Activated CD8-positive, alpha-beta T cell treated with anti-CD3 and anti-CD28 coated beads, Interleukin-2, amount 10 ng/mL, durations not matched to agents 7 days and 5 days (primary cell): ENCODE measurements at places on chromosomes 16 and 17.

GRCh38 chr17:40034426-40035161 is 19.4 kb downstream of the CSF3 start:
- no peak for DNase-seq

DNA sequence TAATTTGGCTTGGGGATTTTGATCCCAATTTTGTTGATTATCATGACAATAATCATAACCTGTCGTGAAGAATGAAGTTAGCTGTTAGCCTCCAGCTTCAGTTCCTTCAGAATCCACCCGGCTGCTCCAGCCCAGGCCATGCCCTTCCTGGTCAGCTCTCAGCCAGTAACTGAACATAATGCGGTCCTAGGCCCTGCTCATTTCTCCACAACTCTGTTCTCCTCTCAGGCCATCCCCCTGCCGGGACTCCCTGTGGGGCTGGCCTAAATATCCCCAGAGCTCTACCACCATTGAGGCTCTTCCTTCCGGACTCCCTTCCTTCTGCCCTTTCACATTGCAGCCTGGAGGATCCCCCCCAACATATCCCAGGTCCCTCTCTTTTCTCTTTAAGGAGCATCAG is 833.4 kb upstream of the GOT2 start:
- DNase-seq: no peak

DNA sequence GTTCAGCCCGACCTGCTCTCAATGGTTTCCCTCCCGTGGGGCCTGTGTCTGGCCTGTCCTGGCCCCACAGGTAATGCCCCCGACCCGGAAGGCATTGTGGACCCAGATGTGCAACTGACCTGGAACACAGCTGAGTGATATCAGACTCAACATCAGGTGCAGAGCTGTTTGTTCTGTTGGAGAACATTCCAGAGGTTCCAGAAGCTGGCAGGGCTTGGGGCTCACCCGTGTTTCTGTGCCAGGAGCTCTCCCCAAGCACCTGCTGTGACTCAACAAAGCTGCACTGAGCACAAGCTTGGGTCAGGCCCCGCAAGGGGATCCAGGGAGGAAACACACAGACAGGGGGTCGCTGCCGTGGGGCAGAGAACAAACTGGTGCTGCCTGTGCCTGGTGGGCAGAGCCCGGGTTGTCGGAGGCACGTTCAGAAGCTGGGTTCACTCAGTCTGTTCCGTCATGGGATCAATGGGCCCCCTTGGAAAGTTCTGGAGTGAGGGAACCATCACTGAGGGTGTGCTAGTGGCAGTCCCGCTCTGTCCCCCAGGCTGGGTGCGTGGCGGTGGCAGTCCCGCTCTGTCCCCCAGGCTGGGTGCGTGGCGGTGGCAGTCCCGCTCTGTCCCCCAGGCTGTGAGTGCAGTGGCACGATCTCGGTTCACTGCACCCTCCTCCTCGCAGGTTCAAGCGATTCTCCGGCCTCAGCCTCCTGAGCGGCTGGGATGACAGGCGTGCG is 22.1 kb downstream of the HS3ST6 start:
- DNase-seq: no peak

DNA sequence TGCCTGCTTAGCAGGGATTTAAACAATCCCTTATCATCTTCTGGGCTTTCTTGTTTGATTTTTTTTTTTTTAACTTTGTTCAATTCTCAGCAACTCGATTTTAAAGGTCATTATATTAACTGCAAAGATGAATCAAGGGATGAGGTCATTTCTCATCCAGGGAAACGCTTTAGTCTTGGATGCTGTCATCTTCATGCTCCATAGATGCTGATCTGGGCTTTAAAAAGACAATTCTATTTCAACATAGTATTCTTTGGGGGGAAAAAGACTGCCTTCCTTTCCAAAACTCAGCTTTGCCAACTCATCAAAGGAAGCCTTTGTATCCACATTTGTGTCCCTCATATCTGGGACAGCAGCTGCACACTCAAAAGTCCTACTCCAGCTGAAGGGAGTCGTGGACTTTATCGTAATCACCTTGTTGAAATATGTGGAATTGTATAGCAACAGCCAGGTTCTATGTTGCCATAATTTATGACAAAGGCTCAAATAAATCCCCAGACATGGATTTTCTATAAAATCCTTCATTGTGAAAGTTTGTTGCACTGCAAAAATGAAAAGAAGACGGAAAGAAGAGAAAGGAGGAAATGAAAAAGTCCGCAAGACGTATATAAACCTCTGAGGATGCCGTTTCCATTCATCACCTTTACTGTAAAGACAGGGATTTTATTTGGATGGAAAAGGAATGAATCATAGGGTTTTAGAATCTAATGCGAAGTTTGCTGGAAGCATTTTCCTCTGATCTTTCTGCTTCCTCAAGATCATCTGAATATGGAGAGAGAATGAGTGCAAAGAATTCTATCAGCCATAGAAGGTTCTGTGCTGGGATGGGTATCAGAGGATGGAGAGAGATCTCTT is 48.6 kb upstream of the XYLT1 start:
- DNase-seq: no peak

GRCh38 chr16:49734331-49734730 is 121.6 kb downstream of the ZNF423 start:
- DNase-seq: no peak

DNA sequence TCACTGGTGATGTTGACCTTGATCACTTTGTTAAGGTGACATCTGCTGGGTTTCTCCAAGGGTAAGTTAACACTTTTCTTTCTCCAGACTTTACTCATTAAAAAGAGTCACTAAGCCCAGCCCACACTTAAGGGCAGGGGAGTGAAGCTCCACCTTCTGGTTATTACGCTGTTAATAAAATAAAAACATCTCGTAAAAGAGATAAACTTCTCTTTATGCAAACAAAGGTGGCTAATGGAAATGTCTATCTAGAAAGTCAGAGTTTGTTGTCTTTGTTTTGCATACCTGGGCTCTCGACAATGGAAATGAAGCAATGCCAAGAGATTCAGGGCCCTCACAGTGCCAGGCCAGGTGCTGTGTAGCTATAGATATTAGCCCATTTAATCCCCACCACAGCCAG is 134.4 kb downstream of the ZFHX3 start:
- no peak for DNase-seq

- DNase-seq: no peak
These were observed 58.2 kb downstream of the CDYL2 start for GRCh38 chr16:80746231-80746630.
